ENCODE measurements at places on chromosomes 2 and 18.
A peak's percentile ranks its signal among the peaks of the same experiment; 100 is the strongest.

DNA sequence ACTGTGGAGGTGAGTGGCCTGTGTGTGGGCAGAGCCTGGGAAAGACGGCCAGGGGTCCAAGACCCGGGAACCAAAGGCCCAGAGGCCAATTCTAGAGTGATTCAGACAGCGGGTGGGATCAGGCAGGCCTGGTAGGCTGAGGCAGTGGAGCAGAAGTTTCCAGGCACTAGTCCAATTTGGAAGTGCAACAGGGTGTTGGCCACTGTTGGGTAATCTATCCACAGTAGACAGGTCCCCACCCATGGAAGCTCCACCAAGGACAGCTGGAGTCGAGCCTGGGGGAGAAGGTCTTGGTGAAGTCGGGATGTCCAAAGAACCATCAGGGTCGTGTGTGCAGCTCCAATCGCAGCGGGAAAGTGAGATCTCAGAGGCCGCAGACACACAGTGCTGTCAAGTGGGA lies 125.8 kb upstream of the COPS8 start:
- no peak for DNase-seq

- no peak for DNase-seq
Measured at GRCh38 chr2:107418708-107419107, 408.0 kb upstream of the RGPD4 start.

- DNase-seq: no peak
Measured at GRCh38 chr18:73235921-73236320, 368.1 kb upstream of the NETO1 start.

- peak; percentile 80 for DNase-seq
Measured at GRCh38 chr2:45944074-45944473, 292.6 kb downstream of the PRKCE start.

DNA sequence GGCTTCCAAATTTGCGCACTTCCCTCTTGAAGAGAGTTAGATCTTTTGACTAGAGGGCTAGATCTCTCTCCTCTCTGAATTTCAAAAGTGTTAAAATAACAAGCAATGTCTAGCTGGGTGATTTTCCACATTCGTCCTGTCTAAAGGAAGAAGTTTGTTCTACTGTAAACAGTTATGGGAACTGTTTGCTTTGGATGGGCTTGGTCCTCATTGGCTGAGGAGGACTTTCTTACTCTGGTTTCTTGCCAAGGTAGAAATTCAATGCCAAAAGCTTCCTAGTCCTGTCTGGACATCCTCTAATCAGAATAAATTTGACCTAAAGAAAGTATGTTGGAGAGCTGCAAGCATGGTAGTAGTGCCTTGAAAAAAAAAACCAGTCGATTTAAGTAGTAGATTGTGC lies 47.4 kb upstream of the RAPH1 start:
- no peak for DNase-seq

GRCh38 chr18:49177812-49178211 lies 227.0 kb upstream of the SMAD7 start:
- DNase-seq: no peak
